ENCODE measurements at places on chromosomes 5 and 9.

DNA sequence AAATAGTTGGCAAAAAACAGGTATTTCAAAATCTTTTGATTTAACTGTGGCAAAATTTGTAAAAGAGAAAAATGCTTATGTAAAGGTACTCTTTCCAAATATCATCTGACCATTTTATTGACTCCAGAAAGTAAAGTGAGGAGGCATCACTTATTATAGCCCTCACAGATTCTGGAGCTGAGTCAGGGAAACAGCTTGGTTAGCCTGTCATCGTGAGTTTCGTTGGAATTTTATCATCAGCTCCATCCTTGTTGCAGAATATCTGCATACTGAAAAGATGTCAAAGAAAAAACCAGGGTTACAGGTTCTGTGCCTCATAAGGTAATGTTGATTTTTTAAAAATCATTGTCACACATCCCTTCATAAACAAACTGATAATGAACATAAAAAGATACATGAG lies 74.8 kb downstream of the CDH6 start:
- no peak for DNase-seq

DNA sequence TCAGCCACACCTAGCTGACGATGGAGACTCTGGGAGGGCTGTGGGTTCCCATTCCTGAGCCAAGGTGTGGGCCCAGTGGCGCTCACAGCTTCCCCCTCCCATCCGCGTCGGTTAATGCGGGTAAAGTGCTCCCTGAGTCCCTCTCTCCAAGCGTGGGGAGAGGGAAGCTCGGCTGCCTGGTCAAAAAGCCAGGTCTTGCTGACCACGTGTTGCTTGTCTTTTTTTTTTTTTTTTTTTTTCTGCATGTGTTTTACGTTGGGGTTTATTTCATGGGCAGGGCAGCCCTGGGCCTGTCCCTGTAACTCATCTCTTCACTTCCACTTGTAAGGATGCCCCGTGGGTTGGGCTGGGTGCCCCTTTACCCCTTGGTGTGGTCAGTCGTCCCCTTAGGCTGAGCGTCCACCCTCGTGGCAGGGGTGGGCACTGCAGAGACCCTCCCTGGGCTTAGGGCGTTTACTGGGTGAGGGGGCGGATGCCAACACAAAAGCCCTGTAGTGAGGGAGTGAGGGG lies 11.9 kb downstream of the NKD2 start:
- no peak for DNase-seq

DNA sequence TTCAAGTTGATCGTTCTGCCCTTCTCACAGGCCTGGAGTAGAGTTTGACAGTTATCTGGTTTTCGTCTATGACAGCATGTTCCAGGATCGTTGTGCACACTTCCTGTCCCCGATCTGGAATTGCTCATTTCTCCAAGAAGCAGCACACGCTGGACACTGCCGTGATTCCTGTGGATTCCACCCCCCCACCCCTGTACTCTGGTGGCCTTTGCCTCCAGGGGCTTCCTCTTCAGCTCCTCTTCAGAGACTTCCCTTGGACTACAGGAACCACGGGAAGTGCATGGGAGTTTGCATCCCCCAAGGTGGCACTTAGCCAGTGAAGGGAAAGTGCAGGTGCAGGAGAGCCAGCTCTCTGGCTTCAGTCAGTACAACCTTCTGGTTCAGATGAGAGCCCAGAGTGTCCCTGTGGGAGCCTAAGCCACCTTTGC lies 160.7 kb downstream of the CACNA1B start:
- peak; percentile 32 for DNase-seq

DNA sequence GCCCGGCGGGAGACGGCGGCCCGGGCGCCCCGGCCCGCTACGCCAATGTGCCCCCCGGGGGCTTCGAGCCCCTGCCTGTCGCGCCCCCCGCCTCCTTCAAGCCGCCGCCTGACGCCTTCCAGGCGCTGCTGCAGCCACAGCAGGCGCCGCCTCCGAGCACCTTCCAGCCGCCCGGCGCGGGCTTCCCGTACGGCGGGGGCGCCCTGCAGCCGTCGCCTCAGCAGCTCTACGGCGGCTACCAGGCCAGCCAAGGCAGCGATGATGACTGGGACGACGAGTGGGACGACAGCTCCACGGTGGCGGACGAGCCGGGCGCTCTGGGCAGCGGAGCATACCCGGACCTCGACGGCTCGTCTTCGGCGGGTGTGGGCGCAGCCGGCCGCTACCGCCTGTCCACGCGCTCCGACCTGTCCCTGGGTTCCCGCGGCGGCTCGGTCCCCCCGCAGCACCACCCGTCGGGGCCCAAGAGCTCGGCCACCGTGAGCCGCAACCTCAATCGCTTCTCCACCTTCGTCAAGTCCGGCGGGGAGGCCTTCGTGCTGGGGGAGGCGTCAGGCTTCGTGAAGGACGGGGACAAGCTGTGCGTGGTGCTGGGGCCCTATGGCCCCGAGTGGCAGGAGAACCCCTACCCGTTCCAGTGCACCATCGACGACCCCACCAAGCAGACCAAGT lies 723 bp downstream of the SNX18 start:
- peak; percentile 46 for DNase-seq

DNA sequence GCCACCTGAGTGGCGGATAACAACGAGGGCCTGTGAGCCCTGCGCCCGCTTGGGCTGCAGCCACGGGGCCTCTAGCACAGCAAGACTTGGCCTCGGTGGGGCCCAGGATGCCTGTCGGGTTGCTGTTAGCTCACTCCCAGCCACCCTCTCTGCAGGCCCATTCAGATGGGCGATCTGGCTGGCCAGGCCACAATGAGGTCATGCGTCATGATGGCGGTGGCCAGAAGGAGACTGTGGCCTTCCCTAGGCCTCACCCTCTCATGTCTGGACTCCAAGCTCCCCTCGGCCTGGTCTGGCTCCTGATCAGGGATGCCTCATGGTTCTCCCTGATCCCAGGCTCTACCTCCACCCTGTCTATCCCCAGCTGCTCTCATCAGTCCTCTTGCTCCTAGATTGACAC lies 19.0 kb upstream of the TCOF1 start:
- no peak for DNase-seq

DNA sequence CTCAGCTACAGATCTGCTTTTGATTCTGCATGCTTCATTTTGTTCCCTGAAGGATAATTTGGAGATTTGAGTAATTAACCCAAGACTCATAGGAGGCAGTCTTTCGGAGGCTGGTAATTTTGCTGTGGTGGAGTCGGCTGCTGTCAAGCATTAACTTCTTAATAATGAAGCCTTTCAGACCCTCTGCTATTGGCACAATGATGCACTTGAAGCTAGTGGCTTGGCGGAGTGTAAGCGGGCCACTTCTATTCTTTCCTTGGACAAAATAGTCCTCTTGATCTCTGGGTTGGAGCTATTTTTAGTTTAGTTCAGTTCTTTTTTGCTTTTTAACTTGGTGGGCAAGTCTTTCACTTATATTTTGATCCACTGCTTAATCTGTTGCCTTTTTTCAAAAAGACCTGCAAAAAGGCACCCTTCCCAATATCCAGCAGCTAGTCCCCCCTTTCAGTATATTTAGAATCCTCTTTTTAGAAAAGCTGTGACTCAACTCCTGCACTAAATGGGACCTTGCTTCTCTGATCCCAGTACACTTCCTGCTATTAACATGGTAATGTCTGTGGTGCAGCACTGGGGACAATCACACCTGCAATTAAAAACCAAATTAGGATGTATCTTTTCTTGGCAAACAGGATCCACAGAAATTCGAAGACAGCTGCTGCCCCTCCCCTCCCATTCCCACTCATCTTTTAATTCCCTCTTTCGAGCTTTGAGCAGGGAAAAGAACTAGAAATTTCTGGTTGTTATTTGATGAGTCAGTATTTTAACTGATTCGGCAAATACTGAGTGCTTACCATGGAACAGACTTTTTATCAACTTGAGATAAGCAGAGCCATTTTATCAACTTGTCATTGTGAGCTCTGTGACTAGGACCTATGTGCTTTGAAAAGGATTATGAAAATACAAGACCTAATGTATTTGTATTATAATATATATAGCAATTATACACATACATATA lies 169.4 kb upstream of the ANKRD55 start:
- peak; percentile 66 for DNase-seq

GRCh38 chr9:21580636-21581378 lies 98.7 kb upstream of the IFNE start:
- DNase-seq: no peak

- peak; percentile 67 for DNase-seq
These were observed 4.9 kb upstream of the TRAF1 start for GRCh38 chr9:120931231-120932085.

DNA sequence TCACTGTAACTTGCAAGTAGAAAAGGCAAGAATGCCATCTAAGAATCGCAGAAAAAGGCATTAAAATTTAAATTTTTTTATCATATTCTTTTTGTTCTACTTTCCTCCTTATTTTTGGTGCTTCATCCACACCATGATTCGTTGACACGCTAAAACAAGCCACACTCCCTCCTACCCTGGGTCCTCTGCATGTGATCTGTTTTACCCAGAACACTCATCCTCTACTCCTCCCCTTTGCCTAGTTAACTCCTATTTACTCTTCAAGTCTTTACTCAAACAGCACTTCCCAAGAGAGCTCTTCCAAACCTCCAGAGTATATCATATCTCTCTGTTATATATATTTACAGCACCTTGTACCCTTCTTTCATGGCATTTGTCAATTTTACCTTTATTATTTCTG lies 61.4 kb upstream of the SRP19 start:
- no peak for DNase-seq

DNA sequence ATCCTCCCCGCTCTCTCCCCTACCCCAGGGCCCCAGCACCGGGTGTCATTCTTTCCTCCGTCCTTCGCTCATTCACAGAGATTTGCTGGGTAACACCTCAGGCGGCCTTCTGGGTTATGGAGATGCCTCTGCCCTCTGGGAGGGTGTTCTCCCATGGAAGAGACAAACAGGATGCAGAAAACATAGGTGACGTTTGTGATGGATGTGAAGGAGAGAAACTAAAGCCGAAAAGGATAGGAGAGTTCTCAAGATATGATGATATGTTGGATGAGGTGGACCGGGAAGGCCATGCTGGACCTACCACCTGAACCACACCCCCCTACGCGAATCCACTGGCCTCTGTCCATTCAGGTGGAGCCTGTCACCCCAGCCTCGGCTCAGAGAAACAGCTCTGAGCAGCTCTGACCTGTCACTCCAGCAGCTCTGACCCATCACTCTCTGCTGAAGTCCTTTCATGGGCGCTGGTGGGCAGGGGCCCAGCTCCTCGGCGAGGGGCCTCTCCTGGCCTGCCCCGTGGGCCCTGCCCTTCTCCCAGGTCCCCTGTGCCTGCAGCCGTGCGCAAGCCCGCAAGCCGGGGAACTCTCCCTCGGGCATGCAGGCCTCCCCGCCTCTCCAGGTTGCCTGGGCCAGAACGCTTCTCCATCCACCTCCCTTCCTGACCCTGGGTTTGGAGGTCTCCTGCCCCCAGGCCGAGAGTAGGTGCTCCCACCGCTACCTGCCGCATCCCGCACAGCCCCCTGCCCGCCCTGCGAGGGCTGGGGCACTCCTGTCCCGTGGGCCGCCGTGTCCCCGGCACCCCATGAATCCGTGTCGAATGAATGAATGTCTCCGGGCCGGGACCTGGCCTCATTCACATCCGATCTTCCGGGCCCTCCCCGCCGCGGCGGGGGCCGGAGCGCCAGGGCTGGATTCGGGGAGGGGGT lies 717 bp upstream of the NCS1 start:
- no peak for DNase-seq

DNA sequence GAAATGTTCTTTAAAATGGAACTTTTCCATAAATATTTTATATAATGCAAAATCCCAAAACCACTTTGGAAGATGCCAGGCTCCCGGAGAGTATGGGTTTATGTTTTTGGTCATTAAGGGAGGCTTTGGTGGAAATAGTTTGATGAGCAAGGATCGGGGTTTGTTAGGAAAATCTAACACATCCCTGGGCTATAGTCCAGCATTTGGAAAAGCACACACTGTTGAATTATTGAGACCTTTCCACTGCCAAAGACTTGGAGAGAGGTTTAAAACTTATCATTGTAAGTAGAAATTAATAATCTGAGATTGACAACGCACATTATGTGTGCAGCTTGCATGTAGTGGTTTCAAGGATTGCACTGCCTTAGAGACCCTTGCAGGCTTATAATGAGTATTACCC lies 156.3 kb downstream of the PARP8 start:
- no peak for DNase-seq

DNA sequence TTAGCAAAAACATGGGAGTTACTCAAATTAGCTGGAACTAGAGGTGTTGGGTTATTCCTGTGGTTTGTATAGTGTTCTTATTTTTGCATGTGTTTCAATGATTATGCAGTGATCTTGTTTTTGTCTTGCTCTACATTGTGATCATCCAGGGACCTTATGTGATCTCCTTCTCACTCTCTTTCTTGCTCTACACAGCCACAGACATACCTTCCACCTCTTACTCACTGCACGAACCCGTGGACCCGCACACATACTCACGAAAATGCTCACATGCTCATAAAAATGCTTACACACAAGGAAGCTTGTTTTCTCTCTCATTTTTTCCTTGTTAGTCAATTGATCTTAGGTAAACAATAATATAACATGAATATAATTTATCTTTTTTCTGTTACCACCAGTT lies 187.1 kb downstream of the KDM4C start:
- no peak for DNase-seq

GRCh38 chr5:33806738-33807442 lies 84.9 kb downstream of the ADAMTS12 start:
- no peak for DNase-seq

GRCh38 chr9:98164912-98165311 lies 27.5 kb downstream of the CORO2A start:
- no peak for DNase-seq

GRCh38 chr9:137707361-137707760 lies 88.6 kb downstream of the EHMT1 start:
- no peak for DNase-seq

- no peak for DNase-seq
These were observed 74.7 kb upstream of the MAN2A1 start for GRCh38 chr5:109614981-109615380.

- no peak for DNase-seq
These were observed 105.1 kb downstream of the INSYN2B start for GRCh38 chr5:169875091-169875728.

DNA sequence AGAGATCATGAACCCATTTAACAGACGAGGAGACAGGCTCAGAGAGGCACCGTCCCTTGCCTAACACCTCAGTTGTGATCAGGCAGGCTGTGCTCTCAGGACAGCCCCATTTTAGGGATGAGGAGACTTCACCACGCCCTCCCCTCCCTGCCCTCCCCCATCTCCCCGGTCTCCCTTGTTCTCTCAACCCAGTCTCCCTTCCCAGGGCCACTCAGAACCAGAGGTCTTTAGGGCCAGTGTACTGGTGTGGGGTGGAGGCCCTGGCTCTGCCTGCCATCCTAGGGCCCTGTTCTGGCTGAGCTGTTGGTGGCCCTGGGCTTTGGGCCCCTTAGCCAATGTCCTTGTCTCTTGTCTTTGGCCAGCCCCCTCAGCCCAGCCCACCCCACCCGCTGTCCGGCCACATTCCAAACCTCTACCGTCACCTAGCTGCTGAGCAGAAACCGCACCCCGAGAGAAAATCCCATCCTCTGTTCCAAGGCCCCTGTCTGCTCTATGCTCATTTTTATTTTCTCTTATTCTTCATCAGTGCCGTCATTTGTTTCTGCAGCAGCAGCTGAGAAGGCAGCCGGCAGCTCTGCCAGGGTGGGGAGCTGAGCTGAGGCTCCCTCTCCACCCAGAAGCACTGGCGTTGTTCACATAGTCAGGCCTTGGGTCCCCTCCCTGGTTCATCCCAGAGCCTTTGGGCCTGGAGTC lies 33.9 kb downstream of the OLFML2A start:
- peak; percentile 86 for DNase-seq

Measured in umbilical cord (tissue), 2 donors.